ENCODE measurements at places on chromosomes 11 and 22. TPM values are rescaled to one million over a fixed set of nuclear protein-coding genes. Genes with fewer than 3 reads are reported as not detected.

CTSF gene
- total RNA-seq, result 110 TPM

APOBEC3H gene
- total RNA-seq, result not detected

XKR3 gene
- total RNA-seq, result not detected

- no peak for DNase-seq
These were observed 76.9 kb downstream of the DSCAML1 start for GRCh38 chr11:117720061-117720511.

GRCh38 chr11:71530602-71531001 lies 3.5 kb downstream of the KRTAP5-7 start:
- DNase-seq, result peak; percentile 9

DNA sequence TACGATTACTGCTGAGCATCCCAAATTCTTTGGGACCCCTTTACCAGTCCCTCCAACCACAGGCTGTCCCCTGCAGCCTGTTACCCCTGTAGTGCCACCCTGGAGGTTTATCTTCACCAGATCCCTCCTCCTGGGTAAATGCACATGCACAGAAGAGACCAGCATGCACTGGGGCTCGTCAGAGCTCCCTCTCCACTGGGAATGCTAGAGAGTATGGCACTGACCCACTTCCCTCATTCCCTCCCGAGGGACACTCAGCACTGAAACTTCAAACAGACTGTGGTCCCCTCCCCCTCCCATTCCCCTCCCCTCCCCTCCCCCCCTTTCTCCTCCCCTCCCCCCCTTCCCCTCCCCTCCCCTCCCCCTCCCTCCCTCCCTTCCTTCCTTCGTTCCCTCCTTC lies 49.1 kb downstream of the C11orf91 start:
- no peak for DNase-seq

DNA sequence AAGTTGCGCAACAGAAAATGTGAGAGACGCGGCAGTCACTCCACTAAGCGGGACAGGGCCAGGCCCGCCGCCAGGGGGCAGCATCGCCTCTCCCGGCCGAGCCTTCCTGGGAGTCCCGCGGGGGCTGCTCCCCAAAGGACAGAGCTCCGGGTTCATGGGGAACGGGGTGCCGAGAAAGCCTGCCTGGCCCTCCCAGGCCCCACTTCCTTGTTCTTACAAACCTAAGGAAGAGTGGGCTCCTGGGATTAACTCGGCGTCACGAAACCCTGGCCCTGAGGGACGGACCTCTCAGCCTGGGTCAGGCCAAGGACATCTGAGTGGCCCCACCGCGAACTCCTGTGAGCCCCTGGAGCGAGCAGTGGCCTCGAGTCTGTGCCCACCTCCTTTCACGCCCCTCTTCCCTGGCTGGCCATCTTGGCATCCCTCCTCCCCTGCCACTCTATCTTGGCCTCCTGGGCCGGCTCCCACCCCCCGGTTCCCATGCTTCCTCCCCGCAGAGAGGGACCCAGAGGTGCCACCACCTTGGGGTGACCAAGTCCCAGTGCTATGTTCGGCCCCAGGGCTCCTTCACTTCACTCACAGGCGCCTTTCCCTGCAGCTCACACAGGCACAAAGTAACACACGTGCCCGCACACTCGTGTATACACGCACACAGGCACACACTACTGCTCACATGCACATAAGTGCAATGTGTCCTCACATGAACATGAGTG lies 99.9 kb upstream of the FGF3 start:
- DNase-seq, result peak; percentile 88

DNA sequence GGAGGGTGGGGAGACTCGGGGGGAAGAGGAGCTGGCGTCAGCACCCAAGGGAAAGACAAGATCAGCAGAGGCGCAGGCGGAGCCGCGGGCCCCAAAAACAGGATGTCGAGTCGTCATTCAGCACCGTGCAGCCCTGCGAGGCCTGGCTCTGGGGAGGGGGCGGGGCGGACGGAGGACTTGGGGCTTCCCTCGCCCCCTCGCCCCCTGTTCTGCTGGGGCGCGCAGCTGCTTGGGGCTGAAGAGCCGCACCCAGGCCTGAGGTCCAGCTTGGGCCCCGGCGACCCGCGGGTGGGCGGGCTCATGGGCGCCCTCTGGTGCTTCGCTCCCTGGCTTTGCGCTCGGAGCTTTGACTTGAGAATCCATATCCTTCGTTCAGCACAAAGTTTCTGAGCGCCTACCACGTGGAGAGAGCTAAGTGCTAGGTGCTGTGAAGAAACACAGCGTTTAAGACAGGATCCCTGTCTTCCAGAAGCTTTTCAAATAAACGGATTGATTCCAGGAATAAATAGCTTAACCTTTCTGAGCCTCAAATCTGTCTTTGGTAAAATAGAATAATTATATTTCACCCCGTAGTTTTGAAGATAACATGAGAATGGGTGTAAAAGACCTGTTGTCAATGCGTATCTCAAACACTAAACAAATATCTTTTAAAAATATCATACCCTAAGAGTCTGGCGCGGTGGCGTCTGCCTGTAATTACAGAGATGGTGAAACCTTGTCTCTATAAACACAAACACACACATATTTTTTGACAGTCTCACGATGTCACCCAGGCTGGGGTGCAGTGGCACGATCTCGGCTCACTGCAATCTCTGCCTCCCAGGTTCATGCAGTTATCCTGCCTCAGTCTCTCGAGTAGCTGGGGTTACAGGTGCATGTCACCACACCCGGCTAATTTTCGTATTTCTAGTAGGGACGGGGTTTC lies 929 bp upstream of the RHOG start:
- DNase-seq, result peak; percentile 92

GRCh38 chr11:6925636-6926207 lies 504 bp upstream of the ZNF215 start:
- DNase-seq, result no peak

- DNase-seq, result no peak
These were observed 124.3 kb downstream of the BUD13 start for GRCh38 chr11:116648247-116649174.

DNA sequence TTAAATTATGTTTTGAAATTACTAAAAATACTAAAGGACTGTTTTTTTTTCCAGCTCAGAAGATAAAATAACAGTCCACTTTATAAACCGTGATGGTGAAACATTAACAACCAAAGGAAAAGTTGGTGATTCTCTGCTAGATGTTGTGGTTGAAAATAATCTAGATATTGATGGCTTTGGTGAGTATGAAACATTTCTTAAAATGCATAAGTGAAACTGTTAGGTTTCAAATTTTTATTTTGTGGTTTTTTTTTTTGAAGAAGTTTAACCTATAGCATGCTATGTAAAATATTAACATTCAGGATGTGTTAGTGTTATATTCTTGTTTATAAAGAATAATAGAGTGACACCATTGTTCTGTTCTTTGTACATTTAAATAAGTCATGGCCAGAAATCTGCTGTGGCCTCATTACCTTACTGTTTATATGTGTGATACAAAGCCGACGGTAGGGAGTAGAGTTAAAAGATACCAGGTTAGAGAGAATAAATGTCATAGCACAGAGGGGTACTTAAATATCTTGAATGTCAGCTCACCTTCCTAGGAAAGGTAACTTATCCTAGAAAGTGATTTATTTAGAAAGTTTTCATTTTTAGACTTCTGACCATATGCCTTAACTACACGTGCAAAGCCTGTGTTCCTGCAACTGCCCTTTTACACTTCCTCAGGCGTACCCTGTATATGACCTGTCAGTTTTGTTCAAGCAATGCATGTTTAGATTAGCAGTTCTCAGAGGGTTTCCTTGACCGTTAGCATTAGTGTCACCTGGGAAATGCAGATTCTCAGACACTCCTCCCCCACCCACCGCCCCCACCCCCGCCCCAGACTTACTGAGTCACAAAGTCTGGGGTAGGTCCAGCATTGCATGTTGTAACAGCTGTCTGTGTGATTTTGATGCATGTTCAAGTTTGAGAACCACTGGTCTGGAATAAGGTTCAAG lies 6.3 kb downstream of the FDX1 start:
- DNase-seq, result no peak

Measured in aorta (tissue), 5 donors.